ENCODE measurements at places on chromosomes 6 and 20.

DNA sequence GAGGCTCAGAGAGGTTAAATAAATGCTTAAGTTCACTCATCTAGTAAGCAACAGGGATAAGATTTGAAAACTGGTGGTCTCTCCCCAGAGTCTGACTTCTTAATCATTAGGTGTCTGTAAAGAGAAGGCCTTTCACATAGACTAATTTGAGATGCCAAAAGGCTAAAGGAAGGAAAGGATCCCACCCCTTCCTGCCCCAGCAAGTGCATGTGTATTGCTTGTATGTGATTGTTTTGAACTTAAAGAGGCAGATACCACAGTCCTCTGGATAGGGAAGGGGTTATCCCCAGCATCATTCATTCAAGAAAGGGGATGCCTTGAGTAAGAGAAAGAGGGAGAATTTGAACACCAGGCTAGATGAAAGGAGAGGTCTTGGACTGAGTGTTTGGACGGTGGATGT lies 192.0 kb downstream of the OGFRL1 start:
- no peak for DNase-seq

DNA sequence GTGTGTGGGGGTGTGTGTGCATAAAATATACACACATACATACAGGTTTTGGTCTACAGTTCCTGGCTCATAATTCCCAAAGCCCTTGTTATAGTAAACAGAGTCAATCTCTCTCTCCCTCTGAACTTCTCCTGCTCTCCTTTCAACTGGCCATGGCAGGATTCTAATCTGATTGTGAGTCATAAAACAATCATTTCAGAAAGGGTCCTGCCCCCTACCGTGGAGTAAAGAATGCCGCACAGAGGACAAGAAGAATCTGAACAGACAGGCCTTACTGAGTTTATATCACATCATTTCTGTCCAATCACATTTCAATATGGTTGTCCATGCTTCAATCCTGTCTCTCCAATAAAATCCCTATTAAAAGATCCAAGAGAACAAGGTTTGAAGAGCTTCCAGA lies 416.9 kb downstream of the FRK start:
- no peak for DNase-seq

GRCh38 chr6:30847971-30848436 lies 36.3 kb upstream of the DDR1 start:
- no peak for DNase-seq

DNA sequence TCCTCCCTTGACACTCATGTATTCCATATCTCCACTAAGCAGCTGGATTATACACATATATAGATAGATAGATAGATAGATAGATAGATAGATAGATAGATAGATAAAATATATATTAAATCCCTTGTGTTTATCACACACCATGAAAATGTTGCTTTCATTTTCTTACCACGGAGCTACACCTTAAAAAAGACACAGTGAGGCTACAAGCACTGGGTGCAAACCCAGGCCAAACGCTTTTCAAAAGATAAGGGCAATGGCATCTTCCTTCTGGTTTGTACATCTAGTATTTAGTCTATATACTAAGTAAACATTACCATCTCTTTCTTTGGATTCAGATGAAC lies 377.1 kb downstream of the ESR1 start:
- DNase-seq, result no peak

DNA sequence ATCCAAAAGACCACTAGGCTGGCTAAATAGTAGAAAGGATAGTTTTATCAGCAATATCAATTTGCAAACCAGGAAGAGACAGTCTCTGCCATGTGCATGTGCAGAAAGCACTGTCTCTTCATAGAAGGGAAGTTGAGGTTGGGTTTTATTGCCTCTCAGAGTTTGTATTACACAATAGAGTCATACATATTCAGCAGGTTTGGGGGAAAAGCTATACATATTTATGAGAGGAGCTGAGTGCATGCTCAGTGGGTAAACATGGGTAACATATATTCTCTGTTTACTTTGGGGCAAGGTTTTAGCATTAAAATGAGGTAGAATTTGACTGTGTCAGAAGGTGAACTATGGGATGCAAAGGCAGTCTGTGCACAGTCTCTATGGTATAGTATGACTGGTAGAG lies 14.9 kb downstream of the TMEM170B start:
- DNase-seq, result no peak

GRCh38 chr6:25954756-25955155 lies 7.8 kb upstream of the TRIM38 start:
- no peak for DNase-seq

GRCh38 chr6:131893198-131893597 lies 58.0 kb downstream of the CCN2 start:
- DNase-seq, result no peak

DNA sequence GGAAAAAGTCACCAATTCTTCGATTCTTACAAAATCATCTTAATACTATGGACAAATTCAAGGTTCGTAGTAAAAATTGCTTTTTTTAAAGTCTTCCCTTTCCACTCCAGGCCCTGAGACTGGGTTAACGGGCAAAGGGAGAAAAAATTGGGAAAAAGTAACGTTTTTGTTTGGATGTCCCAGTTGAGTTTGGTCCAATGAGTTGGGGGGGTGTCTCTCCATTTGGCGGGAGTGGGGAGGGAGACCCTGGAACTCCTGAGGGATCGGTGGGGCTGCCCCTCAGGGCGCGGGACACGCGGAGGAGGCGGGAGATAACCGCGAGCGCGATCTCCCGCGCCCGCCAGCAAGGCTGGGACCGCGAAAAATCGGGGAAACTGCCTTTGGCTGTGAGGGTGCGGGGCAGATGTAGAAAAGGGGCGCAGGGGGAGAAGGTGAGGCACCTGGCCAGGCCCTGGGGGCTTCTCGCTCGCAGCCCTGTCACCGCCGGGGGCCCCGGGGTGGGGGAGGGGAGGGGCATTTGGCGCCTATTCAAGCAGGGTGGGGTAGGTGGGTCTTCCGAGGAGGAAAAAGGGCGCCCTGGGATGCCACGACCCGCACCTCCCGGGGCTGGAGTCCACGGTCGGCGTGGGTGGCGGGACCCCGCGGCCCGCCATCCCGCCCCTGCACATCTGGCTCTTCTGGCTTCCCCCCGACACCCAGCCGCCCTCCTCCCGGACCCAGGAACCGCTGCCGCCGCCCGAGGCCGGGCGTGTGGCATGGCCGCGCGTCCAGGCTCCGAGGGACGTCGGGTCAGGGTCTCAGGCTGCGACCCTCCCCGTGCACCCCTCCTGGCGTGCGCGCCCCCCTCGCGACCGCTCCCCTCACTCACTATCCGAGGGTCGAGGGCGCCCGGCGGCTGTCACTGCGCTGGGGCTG lies 595 bp downstream of the FBXO5 start:
- DNase-seq, result no peak

GRCh38 chr6:157216570-157216969 lies 106.7 kb downstream of the TMEM242 start:
- DNase-seq, result no peak

DNA sequence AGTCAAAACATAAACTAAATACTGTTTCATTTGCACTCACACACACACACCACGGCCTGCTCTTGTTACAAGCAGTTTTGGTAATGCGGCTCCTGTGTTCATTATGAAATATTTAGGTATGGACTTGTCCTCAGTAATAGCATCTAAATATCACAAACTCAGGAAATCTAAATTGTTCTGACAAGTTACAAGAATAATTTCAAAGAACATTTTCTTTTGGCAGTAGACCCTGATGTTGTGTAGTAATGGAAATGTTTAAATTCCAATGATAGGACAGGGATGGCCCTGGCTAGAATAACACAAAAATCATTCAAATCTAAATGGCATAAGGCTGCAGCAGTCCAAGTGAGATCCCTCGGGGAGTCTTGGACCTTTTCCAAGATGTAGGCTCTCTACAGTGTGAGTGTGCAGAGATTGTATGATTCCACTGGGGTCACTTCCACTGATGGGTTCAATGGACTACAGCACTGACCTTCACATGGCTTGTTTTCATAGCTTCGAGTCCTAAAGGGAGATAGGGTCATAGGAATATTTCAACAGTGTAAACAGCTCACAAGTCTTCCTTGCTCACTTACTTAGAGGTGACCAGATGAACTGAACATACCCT lies 210.6 kb upstream of the PLCB4 start:
- DNase-seq, result no peak

DNA sequence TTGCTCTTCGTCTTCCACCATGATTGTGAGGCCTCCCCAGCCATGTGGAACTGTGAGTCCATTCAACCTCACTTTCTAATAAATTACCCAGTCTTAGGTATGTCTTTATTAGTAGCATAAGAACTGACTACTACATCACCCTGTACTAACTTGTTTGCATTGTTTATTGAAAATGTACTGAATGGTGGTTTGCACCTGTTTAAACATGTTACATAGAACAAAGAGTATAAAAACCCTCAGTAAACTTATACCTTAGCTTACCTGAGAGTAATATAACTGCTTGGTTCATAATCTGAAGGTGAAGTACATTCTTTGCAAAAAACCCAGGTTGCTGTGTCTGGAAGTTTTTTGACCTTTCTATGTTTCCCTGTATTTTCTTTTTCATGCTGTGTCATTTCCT lies 777.8 kb downstream of the TBC1D32 start:
- no peak for DNase-seq

- DNase-seq, result no peak
Observed at GRCh38 chr6:2753110-2753489, 2.4 kb upstream of the MYLK4 start.

DNA sequence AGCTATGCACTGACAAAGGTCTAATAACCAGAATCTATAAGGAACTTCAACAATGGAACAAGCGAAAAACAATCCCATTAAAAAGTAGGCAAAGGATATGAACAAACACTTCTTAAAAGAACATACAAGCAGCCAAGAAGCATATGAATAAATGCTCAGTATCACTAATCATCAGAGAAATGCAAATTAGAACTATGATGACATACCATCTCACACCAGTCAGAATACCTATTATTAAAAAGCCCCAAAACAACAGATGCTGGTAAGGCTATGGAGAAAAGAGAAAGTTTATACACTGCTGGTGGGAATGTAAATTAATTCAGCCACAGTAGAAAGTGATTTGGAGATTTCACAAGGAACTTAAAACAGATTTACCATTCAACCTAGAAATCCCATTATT lies 211.8 kb downstream of the EDN1 start:
- no peak for DNase-seq

DNA sequence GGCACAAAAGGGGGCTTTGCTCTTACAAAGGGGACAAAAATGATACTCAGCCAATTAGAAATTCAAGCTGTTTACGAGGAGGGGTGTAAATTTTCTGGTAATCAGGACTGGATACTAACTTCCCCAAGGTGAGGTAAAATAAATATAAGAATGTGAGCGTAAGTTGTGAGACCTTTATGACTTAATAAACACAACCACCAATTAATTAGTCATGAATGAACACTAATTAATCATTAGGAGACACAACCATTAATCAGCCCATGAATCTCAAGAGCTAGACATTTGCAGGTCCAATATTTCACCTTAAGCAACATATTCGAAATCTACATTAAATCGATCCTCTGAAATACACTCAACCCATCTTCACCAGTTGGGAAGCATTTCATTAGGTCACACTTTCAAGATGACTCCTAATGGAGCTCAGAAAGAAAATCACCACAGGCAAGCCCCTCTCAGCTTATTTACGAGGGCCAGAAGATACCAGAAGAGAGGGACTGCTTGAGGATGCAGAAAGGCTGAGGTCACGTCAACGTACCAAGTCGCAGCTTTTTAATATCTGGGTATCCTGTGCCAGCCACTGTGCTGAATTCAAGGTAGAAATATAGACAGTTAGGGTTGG lies 2.7 kb downstream of the ADTRP start:
- DNase-seq, result no peak

DNA sequence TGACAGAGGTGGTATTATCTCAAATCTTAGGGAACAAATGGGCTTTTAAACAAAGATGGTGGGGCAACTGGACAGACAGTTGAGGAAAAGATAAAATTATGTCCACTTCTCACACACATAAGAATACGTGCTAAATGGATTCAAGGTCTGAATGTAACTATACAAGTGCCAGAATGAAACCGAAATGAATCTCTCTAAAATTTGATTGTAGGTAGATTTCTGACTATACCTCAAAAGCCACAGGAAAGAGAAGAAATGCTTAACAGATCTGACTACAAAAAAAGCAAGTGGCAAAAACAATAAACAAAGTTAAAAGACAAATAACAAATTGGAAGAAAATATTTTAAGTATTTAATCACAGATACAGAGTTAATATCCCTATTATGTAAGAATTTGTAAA lies 182.7 kb upstream of the OLIG3 start:
- no peak for DNase-seq

DNA sequence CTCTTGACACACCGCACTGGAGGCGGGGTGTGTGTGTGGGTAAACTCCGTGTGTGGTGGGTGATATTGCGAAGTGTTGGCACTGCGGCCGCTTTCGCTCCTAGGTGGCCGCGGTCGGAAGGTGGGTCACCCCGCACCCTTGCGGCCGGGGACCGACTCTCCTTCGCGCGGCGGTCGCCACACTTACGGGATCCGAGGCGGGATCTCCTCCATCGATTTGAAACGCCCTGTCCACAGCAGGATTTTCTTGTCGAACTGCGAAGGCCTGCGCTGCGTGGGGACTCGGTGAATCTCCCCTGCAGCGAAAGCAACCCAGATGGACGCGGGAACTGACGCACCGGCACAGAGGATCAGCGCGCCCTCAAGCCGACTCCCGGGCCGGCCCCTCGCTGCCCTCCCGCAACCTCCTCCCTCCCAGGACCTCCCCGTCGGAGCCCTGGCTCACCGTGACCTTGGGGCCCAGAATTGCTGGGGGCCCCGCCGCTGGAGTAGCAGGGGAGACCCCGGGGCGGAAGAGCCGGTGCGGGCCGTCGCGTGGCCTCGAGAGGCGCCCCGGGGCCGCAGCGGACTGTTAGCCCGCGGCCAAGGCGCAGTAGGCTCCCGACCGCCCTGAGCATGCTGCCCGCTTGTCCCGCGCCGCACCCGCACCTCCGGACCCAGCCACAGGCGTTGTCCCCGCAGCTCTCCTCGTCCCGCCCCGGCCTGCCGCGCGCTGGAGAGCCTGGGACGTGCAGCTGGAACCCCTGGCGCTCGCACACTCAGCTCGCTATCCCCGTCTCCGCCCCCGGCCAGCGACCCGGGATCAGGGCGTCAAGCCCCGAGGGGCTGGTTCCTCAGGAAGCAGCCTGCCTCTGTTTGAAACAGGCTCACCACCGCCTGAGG lies at the start of gene FAM162B:
FAM162B (minus strand) TSS at position 759 of the 881 bp plus-strand sequence; CDS start at position 616, 143 bp downstream.
- no peak for DNase-seq

DNA sequence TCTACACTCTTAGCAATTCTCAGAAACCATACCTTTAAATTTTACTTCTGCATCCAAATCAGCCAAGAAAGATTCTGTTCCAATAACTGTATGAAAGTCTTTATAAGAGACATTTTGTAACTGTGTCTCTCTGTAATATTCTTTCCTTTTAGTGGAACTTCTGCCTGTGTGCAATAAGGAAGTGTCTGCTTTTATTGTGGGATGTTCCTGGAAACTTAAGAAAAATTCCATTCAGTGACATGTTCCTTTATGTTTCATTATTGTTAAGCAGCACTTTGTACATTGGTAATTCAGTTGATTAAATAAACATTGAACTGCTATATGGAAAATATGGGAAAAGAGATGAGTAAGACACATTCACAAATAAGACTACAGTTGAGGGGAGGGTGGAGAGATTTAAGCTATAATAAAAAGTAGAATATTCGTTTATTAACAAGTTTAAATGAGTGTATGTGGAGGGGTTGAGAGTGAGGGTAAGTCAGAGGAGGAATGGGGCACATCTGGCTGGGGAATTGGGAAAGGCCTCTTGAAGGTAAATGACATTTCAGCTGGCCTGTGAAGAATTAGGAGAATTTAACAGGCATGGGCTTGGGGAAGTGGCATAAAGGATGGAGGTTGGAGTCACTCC lies 11.9 kb downstream of the NUS1 start:
- DNase-seq, result no peak
